ENCODE measurements at places on chromosomes 2 and 18. TPM values are rescaled to one million over a fixed set of nuclear protein-coding genes. Genes with fewer than 3 reads are reported as not detected.

The SP140 gene
- total RNA-seq = not detected

The C2orf76 gene
- total RNA-seq = 14.1 TPM

The C2orf42 gene
- total RNA-seq = 9.3 TPM

The SERPINB12 gene
- total RNA-seq = not detected

- no peak for DNase-seq
Measured at GRCh38 chr2:70115646-70116442, 28.6 kb downstream of the PCBP1 start.

DNA sequence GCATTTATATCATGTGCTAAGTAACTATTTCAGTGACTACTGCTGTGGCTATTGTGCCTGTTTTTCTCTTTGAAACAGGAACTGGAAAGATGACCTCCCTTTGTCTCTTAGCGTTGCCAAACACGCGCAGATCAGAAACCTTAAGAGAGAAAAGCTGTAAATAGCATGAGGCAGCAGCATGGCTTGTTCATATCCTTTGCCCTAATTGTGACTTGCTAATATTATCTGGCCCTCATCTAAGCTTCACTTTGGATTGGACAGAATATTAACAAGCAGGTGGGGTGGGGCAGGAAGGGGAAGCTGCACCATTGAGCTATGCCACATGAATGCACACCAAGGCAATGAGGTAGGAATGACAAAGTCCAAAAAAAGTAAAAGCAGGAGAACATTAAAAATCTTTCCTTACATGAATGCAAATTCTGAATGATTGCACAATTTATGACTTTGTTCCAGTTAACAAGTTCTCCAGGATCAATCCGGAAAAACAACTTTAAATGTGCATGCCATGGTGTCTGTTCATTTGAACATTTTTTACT, 128.4 kb downstream of the IRS1 start:
- DNase-seq = no peak

DNA sequence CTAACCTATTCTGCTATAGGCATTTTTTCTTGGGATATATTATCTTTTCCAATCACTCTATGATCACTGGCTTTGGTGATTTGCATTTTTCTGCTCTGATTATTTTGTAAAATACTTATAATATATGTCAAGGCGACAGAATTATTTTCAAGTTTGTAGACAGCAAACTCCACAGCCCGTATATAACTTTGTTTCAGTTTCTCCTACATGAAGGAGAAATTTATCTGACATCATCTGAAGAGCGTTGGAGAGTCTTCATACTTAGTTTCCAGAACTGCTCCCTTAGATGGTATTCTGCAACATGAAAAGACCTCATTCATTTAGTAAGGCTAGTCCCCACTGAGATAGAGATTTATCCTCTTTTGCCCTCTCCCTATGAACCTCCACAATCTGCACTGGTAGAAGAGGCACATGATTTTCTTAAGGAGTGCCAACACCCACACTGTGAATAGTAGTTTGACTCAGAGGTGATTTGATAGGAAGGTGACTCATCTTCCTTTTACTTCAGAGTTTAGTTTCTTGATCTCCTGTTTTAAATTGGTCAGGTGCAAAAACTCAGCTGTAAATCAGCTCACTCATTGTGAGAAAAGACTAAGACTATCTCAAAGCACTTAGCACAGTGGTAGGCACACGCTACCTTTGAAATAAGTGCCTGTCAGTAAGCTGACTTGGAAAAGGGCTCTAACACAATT, 1848.6 kb upstream of the CELF4 start:
- DNase-seq = no peak

- DNase-seq = no peak
Measured at GRCh38 chr18:72433756-72434155, 110.4 kb downstream of the CBLN2 start.

DNA sequence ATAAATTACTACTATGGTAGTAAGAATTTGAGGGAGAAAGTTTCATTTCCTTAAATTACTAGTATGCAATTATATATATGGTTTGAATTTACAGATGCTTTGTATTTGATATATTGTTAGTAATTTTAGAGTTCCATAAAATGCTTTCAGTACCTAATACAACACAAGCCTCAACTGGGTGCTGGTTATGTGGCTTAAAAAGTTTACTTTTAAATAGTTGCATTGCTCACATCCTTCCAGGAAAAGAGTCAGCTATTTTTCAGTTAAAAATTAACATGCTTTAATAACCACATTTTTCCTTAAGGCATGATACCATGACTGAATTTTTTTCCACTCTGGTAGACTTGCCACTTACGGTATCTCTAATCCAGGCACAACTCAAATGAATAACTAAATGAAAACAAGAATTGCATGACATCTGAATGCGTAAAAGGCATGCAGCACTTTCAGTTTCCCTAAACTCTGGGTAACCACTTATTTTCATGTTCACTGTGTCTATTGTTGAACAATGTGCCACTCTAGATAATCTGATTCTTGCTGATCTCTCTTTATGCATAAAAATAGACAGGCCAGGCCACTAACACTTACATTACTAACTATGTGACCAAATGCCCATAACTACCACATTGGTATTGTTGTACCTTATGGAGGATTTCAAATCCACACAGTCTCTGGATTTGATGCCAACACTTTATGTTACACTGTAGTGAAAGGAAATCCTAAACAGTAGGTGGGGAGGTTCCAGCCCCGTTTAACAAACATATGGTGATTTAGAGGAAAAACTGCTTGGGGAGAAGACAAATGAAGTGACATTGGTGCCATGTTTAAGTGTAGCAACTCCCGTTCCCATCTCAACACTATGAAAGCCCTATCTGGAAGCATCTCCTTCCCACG, 35.5 kb upstream of the SLC35F5 start:
- no peak for DNase-seq

- DNase-seq = no peak
Measured at GRCh38 chr2:59720296-59720866, 833.1 kb downstream of the BCL11A start.

DNA sequence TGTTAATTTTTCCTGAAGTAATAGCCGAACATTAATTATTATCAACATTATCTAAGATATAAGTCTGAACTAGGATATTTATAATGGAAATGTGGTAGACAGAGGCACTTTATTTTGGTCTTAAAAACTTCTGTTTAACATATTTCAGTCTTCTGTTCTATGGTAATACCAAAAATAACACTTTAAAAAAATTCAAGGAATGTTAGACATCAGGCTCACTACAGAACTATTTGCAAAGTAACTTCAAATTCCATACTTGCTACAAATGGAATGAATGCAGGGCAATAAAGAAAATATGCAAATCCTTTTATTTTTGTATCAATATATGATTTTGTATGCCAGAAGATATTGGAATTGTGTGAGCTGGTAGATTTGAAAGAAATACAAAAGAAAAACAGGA, 345.5 kb upstream of the DSEL start:
- DNase-seq = no peak

The CNRIP1 gene
- 0.81 TPM for total RNA-seq

The NYAP2 gene
- not detected for total RNA-seq

GRCh38 chr2:69278366-69278765, 108.7 kb downstream of the GFPT1 start:
- no peak for DNase-seq

DNA sequence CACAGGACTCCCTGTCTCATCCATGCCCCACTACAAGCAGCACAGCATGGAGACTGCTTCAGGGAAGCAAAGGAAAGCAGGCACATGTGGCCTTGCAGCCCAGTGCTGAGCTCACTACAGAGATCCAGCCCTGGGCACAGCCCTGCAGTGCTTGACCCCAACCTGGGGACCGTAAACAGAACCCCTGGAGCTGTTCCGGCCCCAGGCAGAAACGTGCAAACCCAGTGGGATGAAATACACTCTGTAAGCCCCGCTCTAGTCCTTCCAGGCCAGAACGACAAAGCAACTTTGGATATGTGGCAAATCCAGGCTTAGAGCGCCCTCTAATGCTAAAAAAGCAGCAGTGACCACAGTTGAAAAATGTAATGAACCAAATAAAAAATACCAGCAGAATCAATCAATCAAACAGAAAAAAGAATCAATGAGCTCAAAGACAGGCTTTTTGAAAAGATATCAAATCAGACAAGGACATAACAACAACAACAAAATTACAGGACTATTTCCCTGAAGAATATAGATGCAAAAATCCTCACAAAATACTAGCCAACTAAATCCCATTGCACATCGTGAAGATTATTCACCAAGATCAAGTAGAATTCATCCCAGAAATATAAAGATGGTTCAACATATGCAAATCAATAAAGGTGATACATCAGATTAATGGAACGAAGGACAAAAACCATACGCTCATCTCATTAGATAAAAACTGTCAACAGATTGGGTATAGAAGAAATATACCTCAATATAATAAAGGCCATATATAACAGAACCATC, 45.6 kb downstream of the ZNF519 start:
- peak; percentile 52 for DNase-seq

GRCh38 chr2:237714690-237715458, 83.7 kb upstream of the RBM44 start:
- peak; percentile 62 for DNase-seq

GRCh38 chr18:5503740-5504139, 40.1 kb downstream of the EPB41L3 start:
- no peak for DNase-seq

- no peak for DNase-seq
Measured at GRCh38 chr2:40087434-40087833, 308.4 kb upstream of the THUMPD2 start.

DNA sequence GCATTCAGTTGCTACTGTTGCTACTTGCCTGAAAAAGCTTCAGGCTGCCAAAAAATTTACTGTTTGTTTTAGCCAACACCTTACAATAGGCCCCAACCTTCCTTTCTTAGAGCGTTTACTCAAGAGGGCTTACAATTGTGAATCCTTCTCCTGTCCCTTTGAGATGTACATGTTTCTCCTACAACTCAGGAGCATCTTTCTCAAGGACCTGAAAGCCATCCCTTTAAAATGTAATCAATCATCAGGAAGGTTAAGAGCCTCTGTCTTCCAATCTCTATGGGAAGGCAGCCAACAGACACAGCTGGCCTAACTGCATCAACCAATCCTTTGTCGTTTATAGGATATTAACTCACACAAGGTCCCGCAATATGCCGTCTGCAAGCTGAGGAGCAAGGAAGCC, 3.4 kb upstream of the IER3IP1 start:
- DNase-seq = no peak

GRCh38 chr2:48905696-48906095, 150.2 kb upstream of the LHCGR start:
- no peak for DNase-seq

- DNase-seq = peak; percentile 40
Measured at GRCh38 chr2:241888641-241889040, 19.1 kb downstream of the RTP5 start.

DNA sequence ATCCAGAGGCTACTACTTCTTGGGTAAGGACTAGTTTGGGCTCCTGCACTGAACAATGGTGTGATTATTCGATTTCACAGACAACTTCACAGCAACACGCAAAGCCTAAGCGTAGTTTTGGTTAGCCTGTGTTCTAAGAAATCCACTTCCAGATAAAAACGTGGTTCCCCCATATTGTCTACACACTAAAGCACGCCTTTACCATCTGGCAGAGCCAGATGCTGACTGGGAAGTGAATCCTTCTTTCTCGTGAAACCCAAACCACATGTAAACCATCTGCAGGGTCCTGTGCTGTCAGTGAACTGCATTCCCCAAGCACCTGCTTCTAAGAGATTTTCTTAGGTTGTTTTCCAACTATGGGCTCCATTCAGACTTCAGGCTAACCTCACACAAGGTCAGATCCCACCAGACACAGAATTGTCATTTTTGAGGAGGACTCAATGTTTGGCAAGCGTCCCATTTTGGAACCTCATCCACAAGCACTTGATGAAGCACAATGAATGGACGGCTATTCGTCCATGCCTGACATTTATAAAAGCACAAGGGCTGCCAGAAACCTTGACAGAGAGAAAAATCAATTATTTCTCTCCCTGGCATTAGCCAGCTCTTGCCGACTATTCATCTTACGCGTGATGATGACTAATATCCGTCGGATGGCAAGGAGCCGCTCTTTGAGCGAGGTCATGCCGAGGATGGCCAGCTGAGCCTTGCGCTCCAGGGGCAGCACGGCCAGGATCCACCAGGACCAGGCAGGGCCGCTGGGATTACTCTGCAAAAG, 38.4 kb downstream of the LONRF2 start:
- DNase-seq = no peak

The FKBP1B gene
- total RNA-seq = 40.5 TPM

GRCh38 chr2:214192711-214193110, 218.1 kb upstream of the VWC2L start:
- no peak for DNase-seq

GRCh38 chr18:70808481-70809056, 519.7 kb downstream of the SOCS6 start:
- DNase-seq = no peak

The RNF144A gene
- 13.6 TPM for total RNA-seq

The CYS1 gene
- total RNA-seq = 0.63 TPM

GRCh38 chr2:84338069-84338468, 121.0 kb downstream of the SUCLG1 start:
- DNase-seq = no peak

DNA sequence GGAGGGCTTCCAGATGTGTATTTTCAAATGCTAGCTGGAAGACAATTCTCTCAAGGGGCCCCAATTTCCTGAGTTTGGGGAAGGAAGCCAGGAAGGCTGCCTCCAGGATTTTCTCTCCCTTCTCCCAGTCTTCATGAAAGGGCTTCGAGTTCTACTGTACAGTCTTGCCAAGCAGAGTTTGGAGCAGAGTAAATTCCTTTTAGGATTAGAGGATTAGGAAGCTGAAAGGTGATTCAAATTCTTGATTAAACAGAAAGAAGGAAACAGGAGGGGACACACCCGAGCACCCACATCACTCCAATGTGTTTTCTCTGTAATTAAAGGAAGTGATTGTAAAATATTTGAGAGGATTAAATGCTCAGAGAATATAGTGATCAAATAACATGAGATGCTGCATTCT, 217.8 kb downstream of the SETBP1 start:
- DNase-seq = no peak

DNA sequence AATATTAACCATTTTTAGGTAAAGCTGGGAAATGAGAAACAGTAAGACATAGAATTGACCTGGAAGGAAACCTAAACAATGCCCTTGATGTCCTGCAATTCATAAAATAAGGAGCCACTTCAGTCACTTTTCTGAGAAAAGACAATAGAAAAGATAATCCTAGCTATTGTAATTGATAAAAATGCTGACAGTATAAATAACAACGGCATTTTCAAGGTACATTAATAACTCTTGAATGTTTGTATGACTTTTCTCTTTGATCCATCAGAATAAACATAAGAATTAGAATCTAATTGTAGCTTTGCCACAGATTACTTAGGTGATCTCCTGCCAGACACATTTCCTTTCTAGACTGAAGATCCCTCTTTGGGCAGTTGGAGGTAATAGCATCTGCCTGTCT, 719.5 kb downstream of the SLC4A3 start:
- no peak for DNase-seq

DNA sequence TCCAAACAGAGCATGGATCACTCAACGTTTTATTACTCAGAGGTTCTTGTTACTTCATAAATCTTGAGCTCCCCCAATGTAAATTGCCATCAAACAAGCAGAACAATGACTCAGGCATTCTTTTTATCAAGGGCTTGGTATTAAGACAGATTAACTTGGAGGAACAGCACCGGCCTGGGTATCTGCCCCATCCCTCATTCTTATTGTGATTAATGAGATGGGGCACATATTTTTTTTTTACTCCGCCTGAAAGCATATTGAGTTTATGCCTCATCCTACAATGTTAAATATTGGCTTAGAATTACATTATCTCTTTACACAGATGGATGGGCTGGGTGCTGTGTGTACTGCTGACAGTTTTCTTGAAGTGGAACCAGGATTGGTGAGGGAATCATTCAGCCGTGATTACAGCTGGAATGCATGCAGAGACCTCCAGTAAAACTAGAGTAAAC, 387.3 kb downstream of the CLIP4 start:
- DNase-seq = no peak

The EVA1A gene
- 7.4 TPM for total RNA-seq

GRCh38 chr2:169507698-169508097, 1.8 kb upstream of the KLHL41 start:
- DNase-seq = no peak

The KCNE4 gene
- not detected for total RNA-seq
